ENCODE measurements at places on chromosomes 6 and 20. TPM values are rescaled to one million over a fixed set of nuclear protein-coding genes. Genes with fewer than 3 reads are reported as not detected.

- no peak for DNase-seq
These were observed 33.3 kb upstream of the EIF2S2 start for GRCh38 chr20:34145280-34145819.

DNA sequence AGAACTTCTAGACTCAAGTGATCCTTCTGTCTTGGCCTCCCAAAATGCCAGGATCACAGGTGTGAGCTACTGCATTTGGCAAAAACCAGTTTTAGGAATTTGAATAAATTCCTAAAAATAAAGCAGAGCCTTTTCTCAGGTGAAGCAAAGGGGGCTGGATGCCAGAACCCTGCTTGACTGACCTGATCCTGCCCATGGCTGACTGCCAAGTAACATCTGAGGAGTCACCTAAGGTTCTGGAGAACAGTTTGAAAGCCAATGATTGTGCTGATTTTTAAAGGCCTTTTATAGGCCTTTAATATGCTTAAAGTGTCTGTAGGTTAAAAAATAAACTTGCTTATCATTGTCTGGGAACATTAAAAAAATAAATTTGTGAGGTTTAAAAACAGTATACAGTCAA, 14.1 kb upstream of the ZSCAN12 start:
- no peak for DNase-seq

C6orf58 gene
- 0.75 TPM for polyA plus RNA-seq

DNA sequence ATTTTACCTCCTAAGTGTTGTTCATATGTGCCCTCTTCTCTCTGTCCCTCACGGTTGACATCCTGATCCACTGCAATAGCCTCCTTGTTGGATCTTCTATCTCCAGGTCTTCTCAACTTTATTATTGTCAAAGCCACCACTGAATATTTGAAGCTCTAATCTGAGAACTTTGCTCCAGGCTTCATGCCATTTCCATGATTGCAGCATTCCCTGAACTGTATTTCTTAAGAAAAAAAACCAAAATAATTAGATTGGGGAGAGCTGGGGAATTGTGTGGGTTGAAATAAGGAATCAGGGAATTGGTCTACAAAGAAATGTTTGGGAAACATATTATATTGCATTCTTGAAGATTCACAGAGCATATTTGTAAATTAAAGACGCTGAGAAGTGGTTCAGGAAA, 2.5 kb upstream of the STX7 start:
- no peak for DNase-seq

GRCh38 chr6:158852312-158853071, 33.3 kb upstream of the EZR start:
- no peak for DNase-seq

DNA sequence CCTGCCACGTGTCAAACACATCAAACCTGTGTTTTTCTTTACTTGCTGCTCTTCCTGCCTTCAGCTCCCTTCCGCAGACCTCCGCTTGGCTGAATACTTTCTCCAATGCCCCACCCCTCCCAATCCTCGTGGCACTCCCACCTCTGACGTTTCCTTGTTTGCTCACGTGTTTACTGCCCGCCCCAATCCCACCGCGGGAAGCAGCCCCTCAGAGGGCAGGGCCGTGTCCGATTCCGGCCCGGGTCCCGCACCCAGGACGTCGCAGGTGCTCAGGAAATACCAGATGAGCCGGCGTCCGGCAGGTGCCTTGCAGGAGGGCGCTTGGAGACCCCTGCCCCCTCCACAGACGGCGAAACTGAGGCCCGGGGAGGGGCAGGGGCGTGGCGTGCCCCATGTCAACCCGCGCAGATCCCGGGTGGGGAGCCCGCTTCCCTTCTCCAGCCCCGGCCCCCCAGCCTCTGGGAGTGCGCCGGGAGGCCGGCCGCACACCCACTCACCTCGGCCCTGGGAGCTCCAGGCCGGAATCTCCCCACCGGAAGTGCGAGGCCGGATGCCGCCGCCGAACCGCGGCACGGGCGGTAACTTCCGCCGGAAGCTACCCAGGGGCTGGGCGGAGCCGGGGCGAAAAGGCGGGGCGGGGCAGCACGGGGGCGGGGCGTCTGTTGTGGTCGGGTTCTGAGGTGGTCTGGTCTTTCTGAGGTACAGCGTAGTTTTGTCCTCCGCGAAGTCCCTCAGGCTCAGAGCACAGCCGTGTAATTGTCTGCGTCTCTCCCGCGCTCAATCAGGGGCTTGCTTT, 42.3 kb downstream of the ELMO2 start:
- peak; percentile 66 for DNase-seq

PSMB9 gene
- polyA plus RNA-seq, result 8.2 TPM

- DNase-seq, result peak; percentile 18
These were observed 1.4 kb downstream of the STAU1 start for GRCh38 chr20:49186535-49187329.

SPATS1 gene
- polyA plus RNA-seq, result not detected

EPPIN gene
- polyA plus RNA-seq, result 0.52 TPM

DNA sequence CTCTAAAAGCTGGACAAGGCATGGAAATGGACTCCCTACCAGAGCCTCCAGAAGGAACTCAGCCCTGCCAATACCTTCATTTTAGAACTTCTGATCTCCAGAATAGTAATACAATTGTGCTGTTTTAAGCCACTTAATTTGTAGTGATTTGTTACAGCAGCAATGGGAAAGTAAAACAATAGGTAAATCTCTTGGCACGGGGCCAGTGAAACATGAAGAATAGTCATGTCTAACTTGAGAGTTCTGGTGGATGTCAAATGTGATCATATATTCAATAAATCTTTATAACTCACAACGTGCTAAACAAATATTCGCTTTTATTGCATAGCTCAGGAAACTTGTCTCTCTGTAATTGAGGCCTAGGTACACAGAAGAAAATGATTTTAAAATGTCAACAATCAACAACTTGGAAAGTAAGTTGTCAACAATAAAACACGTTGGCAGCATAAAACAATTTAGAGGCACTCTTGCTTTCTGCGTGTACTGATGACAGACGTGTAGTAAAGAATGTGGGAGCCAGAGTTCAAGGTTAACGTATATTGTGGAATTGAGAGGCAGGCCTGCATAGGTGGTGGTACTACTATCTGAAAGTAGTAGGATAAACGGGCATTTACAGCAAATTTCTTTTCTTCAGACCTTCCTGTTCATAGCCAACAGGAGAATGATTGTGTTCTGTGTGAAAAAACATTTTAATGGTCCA, 140.5 kb upstream of the OPRM1 start:
- DNase-seq, result no peak

DNA sequence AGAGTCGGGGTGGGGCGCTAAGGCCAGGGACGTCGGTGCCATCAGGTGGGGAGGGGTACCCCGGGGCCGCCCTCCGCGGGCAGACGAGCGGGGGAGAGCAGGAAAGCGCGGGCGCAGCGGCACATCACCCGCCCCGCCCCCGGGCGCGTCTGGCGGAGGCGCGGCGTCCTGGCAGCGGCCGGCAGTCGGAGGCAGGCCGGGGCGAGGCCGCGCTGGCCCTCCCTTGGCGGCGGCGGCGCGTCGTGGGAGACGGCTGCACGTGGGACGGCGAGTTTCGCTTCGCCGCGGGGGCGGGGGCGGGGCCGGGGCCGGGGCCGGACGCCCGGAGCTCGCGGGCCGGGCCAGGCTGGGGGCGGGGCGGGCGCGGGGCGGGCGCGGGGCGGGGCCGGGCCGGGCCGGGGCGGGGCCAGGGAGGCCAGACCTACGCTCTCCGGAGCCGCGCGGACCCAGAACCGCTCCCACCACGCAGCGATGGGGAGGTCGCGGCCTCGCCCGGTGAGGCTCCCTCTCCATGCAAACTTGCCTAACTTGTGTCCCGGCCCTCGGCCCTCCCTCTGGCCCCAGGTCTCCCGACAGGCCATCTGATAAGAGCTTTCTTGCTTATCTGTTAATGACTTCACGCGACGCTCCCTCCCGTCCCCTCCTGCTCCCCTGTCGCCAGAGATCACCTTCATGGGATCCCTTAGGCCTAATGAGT, 12.5 kb downstream of the ITPR3 start:
- DNase-seq, result no peak

DNA sequence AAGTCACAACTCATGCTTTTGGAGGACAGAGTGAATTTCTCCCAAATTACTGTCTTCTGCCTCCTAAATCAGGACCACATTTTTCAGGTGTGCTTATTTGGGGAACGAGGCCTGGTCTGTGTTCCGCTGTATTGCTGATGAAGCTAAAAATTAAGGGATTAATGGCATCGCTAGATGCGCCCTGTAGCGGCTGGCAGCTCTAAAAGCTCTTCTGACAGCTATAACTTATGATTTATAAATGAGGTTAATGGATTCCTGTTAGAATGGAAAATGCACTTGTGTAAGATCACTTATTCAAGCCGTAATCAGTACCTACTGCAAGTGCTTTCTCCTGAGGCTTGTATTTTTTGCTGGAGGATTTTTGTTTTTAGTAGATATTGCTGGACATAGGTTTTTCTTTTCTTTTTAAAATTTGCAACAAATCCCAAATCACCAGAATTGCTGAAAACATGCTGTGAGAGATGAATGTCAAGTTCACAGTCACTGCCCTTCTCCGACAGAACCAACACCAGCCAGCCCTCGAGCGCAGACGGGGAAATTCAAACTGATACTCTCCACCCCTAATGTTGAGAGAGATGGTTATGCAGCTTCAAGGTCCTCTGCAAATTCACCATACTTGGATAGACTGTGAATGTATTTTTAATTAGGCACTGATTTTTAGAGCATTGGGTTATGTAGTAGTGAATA, 49.1 kb downstream of the AKAP12 start:
- no peak for DNase-seq

YTHDF1 gene
- 43.7 TPM for polyA plus RNA-seq

DNA sequence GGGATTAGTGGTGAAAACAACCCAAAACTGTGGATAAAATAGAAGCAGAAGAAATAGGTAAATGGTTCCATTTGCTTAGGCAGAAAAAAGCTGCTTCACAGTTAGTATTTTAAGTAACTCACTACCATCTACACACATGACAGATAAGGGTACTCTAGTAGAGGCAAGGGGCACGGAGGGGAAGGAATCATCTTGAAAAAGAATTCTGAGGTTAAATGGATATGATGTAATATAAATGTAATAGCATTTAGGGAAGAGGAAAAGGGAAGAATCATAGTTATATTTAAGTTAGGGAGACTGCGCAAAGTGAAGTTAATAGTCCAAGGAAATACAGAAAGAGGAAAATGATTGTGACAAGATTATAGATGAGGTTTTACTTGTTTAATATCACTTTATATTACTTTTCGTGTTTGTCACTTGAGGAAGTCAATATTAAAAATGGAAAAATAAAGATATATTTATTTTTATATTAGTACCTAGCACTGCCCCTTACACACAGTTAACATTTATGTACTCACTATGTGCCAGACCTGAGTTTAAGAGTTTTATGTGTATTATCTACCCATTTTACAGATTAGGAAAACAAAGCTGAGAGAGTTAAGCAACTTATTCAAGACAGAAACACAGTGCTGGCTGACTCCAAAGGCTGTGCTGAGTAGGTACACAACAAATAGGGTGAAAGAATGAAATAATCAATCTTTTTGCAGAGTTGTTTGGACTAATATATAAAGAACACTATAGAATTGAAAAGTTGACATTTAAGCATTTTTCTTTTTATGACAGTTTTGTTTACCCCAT, 128.1 kb downstream of the REV3L start:
- DNase-seq, result no peak

DNA sequence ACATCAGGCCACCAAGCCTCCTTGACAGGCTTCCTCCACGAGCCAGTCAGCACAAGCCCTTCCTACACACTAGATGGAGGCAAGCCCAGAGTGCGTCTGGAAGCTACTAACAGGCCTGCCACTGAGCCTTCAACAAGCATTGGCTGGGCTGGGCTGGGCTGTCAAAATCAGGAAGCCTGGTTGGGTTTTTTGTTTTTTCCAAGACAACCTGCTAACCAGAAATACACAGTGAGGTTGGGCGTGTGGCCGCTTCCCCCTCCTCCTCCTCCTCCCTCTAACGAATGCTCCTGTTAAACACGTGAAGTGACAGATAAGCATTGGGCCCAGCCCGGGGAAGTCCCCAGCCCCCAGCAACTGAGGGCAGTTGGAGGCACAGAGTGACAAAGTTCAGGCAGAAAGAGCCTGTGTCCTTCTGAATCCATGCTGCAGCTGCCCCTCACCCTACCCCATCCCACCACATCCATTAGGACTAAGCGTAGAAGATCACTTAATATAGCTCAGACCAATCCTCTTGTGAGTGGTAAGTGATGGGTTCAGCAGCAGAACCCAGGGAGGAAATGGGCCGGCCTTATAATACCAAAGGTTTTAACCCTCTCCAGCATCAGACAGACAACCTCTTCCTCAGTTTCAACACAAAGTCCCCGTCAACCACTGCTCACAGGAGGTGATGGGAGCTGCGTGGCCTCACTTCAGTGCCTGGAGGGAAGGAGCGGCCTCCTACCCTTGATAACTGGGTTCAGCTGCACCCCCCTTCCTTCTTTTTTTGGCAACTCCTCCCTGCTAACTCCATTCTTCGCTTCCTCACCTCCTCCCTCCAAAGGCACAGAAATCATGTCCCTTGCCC, 1.1 kb downstream of the NFATC2 start:
- DNase-seq, result no peak
